ENCODE measurements at places on chromosomes 7 and 10. TPM values are rescaled to one million over a fixed set of nuclear protein-coding genes. Genes with fewer than 3 reads are reported as not detected.

Gene H2BK1
- not detected for total RNA-seq

Gene TMEM270
- not detected for total RNA-seq

Gene MEOX2
- total RNA-seq, result 28.3 TPM

Gene CNNM1
- 0.17 TPM for total RNA-seq

Gene RPEL1
- total RNA-seq, result not detected

Gene FAM237B
- total RNA-seq, result not detected

Gene ACHE
- total RNA-seq, result 0.13 TPM

Gene NANOS1
- 1.5 TPM for total RNA-seq

Gene BCCIP
- 22.3 TPM for total RNA-seq

Gene CYP26C1
- 0.07 TPM for total RNA-seq

Gene EPHB6
- 18.4 TPM for total RNA-seq

Gene VENTX
- total RNA-seq, result not detected

Gene ZNF117
- total RNA-seq, result 6.4 TPM

Gene AMZ1
- 0.50 TPM for total RNA-seq

Gene ANAPC16
- total RNA-seq, result 50.8 TPM

Gene ADCY1
- 0.26 TPM for total RNA-seq

Gene LIPN
- total RNA-seq, result not detected

Gene ELN
- total RNA-seq, result 82.6 TPM

Gene COL28A1
- 0.17 TPM for total RNA-seq

Gene TMEM184A
- total RNA-seq, result 0.03 TPM

Gene SCIN
- 0.23 TPM for total RNA-seq

Gene SPDYE9
- total RNA-seq, result not detected

Gene ZNF25
- 19.5 TPM for total RNA-seq

Gene FAM25C
- not detected for total RNA-seq

Gene OR2A12
- not detected for total RNA-seq

Gene LIPA
- 63.7 TPM for total RNA-seq

Gene CLEC2L
- not detected for total RNA-seq

Gene PKD2L1
- not detected for total RNA-seq

Gene OR6V1
- not detected for total RNA-seq

Gene TMEM176B
- total RNA-seq, result not detected

Gene AS3MT
- total RNA-seq, result 5.0 TPM

Gene GPR26
- total RNA-seq, result not detected

Gene OPALIN
- not detected for total RNA-seq

Gene NPC1L1
- total RNA-seq, result 0.07 TPM

Gene NPFFR1
- total RNA-seq, result not detected

Gene SPDYE1
- total RNA-seq, result not detected

Gene PTPN20
- 4.5 TPM for total RNA-seq

Gene ARMS2
- total RNA-seq, result not detected

Gene SUMF2
- 212 TPM for total RNA-seq

Gene ADIRF
- total RNA-seq, result 116 TPM

Gene WDFY4
- not detected for total RNA-seq

Gene CD36
- 1,000 TPM for total RNA-seq

Gene PPP3CB
- 59.4 TPM for total RNA-seq

Gene WASHC2A
- 46.2 TPM for total RNA-seq

Measured in smooth muscle cell of the pulmonary artery (primary cell).